ENCODE measurements at places on chromosomes 3 and 15.

DNA sequence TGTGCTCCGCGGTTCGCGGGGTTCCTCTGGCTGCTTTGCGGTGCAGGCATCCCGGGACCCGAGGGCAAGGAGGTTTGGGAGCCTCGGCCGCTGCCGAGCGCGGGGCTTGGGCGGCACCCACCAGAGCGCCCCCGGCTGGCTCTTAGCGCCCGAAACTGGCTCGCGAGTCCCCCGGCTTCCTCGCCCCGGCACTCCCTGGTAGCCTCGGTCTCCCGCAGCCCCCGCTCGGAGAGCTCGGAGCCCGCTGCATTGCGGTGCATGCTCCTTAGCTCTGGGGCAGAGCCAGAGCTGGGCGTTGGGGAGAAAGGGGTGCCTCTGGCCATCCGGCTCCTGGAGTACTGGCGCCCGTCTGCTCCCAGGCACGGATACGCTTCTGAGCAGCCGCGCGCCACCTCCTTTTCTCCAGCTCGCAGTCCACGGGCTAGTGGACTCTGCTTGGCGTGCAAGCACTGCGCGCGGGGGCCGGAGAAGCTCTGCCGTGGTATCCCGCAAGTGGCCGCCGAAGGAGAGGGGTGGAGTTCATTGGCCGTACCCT, 753 bp downstream of the EPHB1 start:
- DNase-seq = no peak

- no peak for DNase-seq
These were observed 14.5 kb downstream of the SRPRB start for GRCh38 chr3:133820129-133820528.

- DNase-seq = no peak
These were observed 685.3 kb downstream of the GRM7 start for GRCh38 chr3:7546253-7546652.

DNA sequence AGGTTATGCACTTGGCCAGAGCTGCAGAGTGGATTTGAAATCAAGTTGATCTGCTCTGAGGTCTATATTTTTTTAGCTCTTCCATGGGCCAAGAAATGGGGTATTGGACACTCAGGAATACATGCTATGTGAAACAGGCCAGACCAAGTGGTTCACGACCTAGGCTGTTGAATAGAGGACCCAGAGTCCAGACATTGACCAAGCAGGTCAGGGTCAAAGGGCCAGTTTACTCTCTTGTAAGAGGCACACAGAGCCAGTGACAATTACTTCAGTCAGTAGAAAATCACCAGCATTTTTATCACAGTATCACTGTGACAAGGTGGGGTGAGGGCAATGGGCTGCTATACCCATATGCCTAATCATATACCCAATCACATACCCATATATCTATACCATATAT, 320.6 kb upstream of the RORA start:
- no peak for DNase-seq

DNA sequence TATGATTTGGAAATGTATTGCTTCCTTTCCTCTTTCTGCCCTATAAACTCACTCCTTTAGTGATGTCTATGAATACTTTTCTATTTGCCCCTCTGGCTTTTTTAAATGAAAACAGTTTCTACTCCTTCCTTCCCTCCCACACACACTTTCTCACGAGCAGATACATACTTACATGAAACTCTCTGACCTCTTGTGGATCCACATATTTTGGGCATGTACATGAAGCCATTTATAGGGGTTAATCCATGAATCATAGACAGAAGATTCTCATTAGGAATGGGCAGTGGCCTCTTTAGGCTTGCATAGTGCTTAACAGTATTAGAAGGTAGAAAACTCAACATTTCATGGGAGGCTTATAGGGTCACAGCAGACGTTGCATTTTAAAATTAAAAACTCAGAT, 24.8 kb downstream of the ANAPC13 start:
- no peak for DNase-seq

DNA sequence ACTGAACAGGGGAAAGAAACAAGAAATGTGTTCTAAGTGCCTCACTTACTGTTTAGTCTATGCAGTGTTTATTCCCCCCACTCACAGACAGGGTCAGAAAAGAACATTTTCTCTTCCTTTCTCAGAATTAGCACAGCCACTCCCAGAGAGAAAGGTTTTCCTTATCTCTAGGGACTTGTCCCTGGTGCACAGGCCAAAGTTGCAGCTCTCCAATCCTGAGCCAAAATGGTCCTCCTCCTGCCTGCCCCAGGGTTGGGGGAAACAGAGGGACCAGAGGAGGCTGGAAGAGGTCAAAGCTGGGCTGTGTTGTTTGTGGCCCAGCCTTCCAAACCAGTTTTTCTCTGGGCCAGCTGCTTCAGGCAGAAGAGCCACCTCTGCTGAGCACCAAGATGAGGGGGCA, 12.0 kb downstream of the RAB6B start:
- DNase-seq = no peak

DNA sequence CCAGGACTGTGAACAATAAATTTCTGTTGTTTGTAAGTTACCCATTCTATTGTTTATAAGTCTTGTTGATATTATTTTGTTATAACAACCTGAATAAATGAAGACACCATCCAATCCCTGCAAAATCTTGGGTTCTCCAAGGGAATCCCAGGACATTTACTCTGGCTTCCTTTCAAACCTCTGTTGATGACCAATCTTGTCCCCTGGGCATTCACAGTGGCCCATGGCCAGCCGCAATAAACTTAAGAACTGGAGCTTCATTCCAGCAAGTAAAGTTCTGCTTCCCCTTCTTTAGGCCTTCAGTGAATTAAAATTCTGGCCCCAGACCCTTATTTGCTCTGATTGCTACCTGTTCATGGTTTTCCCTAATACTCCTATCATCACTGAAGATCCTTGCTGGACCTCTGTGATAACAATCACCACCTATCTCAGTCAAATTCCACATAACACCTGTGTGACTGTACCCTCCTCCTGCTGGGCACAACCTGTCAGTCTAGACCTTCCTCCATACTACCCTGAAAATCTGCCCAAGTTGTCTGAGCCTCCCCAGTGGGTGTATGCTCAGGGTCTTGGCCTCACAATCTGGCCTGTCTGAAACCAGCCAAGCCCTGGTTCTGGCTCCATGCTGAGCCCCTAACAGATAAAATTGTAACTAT, 153.1 kb downstream of the SEMA6D start:
- DNase-seq = no peak

DNA sequence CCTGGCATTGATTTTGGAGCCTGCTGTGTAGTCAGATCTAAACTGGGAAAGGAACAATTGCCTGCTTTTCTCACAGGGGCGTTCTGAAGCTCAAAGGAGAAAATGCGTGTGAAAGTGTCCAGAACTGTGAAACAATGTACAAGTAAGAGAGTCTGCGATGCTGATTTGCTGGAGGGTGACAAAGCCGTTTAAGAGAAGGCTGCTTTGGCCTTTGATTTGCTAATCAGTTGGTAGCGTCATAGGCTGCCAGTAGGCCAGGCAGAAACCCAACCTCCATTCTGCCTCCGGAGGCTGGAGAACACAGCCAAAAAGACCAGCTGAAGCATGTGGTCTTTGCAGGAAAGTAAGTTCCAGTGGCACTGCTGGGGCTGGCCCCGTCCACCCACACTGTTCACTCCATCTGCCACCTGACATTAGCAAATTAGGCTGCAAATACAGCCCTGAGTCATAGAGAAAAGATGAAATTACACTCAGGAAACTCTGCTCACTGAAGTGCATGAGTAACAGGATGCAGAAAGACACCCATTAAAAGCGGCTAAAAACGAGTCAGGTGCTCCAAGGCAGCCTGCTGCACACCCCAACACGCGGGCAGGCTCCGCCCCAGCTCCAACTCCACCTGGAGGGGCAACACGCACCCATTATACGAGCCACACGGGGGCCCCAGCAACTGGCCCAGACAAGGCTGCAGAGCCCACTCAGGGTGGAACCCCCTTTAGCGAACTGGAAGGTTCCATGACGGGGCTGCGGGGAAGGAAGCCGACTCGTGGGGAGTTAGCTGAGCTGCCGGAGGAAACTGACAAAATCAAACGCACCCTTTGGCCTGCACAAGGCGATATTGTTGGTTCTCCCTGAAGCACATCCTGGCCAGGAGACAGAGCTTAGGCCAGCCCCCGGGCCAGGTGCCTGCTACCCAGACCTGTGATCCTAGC, 31.6 kb downstream of the ZDHHC19 start:
- DNase-seq = no peak

- DNase-seq = no peak
These were observed 241.7 kb upstream of the GBE1 start for GRCh38 chr3:82002986-82003642.

Data from 8988T (cell line).